ENCODE measurements at places on chromosomes 3 and 15.

GRCh38 chr3:48476426-48477053 lies 27.4 kb downstream of the SHISA5 start:
- DNase-seq = no peak

GRCh38 chr15:81068516-81068915 lies 65.6 kb upstream of the CFAP161 start:
- no peak for DNase-seq

GRCh38 chr15:90829942-90830440 lies 38.4 kb upstream of the FURIN start:
- DNase-seq = peak; percentile 79

GRCh38 chr3:87225659-87226058 lies 1.4 kb upstream of the CHMP2B start:
- DNase-seq = peak; percentile 2

- DNase-seq = no peak
Measured at GRCh38 chr3:79018265-79018664, 749.5 kb downstream of the ROBO1 start.

GRCh38 chr3:123508178-123508577 lies 59.3 kb upstream of the ADCY5 start:
- DNase-seq = no peak

DNA sequence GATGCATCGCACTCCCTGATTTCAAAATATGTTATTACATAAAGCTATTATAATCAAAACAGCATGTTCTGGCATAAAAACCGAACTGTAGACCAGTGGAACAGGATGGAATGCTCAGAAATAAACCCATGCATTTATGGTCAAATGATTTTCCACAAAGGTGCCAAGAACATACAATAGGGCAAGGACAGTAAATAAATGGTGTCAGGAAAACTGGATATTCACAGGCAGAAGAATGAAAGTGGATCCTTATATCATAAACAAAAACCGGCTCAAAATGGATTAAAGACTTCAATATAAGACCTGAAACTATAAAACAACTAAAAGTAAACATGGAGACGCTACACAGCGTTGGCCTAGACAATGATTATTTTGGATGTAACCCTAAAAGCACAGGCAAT lies 22.6 kb downstream of the USP50 start:
- no peak for DNase-seq

DNA sequence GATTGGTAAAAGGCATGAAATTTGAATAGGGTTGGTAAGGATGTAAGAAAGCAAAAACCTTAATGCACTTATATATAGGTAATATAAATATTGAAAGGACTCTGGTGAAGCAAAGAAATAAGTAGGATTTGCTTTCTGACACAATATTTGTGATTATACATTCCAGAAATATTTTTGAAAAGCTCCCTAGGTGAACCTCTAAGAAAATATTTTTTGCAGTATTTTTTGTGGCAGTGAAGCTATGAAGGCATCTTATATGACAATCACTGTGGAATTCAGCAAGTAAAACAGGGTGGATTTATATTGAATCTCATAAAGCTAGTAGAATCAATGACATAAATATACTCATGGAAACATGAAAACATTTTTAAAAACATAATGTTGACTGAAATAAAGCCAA lies 119.6 kb upstream of the EPHA3 start:
- DNase-seq = no peak

DNA sequence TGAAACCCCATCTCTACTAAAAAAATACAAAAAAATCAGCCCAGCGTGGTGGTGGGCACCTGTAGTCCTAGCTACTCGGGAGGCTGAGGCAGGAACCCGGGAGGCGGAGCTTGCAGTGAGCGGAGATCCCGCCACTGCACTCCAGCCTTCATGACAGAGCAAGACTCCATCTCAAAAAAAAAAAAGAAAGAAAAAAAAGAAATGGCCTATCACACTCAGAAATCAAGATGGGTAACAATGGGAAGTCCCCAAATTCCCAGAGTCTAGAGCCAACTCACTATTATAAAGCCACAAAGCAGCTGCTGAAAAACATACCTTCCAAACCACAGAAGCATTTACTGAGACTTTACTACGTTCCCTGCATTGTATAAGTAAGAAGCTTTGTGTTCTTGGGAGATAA lies 7.5 kb downstream of the HDGFL3 start:
- DNase-seq = no peak

GRCh38 chr3:188469228-188469885 lies 315.4 kb downstream of the LPP start:
- no peak for DNase-seq

DNA sequence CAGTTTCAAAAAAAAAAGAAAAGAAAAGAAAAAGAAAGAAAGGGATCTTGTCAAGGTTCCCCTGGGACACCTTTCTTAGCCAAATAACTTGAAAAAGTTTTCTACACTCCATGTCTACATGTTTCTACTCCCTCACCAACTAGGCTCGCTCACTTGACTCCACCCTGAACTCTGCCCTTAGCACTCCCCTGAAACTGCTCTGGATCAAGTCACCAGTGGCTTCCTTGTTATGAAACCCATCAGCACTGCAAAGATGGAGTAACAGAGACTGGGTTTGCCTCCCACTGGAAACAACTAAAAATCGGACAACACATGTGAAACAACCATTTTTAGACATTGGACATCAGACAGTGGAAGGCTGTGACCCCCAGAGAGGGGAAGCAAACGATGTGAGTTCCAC lies 36.8 kb downstream of the TMEM40 start:
- no peak for DNase-seq

GRCh38 chr3:128215290-128215689 lies 62.0 kb downstream of the EEFSEC start:
- DNase-seq = no peak

DNA sequence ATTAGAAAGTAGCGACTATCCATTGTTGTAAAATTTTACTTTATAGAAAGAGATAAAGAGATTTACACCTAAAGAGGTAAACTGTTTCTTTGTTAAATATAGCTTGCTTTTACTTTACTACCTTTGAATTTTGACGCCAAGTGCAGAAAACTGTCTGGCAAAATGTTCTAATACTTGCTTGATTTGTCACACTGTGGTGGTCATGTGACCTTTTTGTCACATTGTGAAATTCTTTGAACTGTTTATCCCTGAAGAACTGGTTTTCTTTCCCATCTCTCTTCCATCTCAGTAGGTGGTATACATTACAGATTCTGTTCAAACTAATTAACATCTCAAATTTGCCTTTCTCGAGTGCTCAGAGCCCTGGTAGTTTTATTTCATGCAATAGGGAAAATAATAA lies 327.4 kb downstream of the NAALADL2 start:
- no peak for DNase-seq

- DNase-seq = no peak
Measured at GRCh38 chr15:90986790-90987507, 7.4 kb downstream of the PRC1 start.

GRCh38 chr3:136192831-136193230 lies 3.3 kb downstream of the MSL2 start:
- DNase-seq = no peak

GRCh38 chr3:159239059-159239458 lies 437.2 kb downstream of the MFSD1 start:
- DNase-seq = no peak

Data from NB4 (cell line).